Ascending aorta (tissue), 2 donors: ENCODE measurements at places on chromosomes 2 and 18. TPM values are rescaled to one million over a fixed set of nuclear protein-coding genes. Genes with fewer than 3 reads are reported as not detected.

DNA sequence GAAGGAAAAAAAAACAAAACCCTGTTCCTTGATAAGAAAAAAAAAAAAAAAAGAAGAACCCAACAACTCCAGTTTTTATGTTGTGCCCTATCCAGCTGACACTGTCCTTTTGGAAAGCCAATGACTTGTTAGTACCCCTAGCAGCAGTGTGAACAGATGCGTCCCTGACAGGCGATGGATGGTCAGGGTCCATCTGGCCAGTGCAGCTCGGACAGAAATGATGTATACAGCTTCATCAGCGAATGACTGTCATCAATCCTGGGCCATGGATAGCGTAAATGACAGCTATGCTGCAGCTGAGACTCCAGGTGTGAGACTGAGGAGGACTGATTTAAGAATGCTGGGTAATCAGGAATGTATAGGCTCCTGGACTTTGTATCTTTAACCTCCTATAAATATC is 318.8 kb upstream of the FIGN start:
- peaks cover 6% of the 10 kb centered on the region for H3K4me1 ChIP-seq
- H3K4me3 ChIP-seq, result no peak overlapping the region
- no peak overlapping the region for H3K27ac ChIP-seq
- DNase-seq, result no peak

GRCh38 chr18:50796495-50796894 is 23.3 kb downstream of the MRO start:
- no peak for DNase-seq
- no peaks in the 10 kb centered on the region for H3K36me3 ChIP-seq
- H3K27me3 ChIP-seq, result no peaks in the 10 kb centered on the region
- no peak overlapping the region for H3K27ac ChIP-seq
- no peak overlapping the region for H3K4me3 ChIP-seq

DNA sequence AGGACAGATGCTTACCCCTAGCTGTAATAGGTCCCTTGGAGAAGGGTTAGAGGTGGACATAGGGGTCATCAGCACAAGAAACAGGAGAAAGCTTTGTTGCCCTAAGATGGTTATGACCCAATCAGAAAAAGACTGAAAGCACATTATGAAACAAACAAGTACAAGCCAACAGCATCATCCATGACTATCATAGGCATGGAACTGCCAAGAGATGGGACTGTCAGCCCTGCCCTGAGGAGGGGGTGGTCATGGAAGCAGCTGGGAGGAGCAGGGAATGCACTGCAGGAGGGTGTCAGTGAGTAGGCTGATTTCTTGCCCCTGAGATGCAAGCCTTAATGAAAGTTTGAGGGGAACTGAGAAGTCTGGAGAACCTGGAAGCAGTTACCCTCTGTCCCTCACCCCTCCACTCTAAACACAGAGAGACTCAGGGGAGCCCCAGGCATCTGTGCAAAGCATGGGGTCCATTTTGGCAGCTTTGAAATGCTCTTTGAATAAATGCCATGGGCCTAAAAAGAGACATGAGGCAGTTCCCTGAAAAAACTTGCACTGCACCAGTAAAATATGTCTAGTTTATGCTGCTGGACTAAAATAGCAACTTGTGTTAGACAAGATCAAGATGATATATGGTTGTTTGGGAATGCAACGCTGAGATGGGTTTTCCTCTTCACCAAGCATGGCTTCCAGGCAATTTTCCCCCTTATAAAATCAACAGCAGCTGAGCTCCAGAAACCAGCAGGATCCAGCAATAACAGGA is 122.7 kb upstream of the ZFP36L2 start:
- peak overlapping the region; percentile 90 for H3K27ac ChIP-seq
- no peaks in the 10 kb centered on the region for H3K36me3 ChIP-seq
- no peaks in the 10 kb centered on the region for H3K27me3 ChIP-seq

DNA sequence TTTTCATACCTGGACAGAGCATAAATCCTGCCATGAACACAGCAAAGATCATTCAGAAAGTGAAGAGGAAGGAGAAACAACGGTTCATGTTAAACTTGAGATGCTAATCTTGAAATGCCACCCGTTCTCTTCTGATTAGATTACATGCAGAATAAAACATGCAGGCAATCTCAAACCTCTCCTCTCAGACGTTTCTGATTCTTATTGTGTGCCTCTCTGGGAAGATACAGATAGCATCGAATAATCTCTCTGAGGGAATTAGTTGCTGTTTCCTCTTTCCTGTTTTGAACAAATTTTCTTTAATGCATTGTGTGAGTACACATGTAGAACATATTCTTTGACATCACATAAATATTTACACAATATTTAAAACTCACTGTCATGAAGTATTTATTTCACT is 313.4 kb downstream of the PRKCE start:
- H3K36me3 ChIP-seq, result no peaks in the 10 kb centered on the region
- H3K4me3 ChIP-seq, result no peak overlapping the region
- DNase-seq, result no peak
- no peak overlapping the region for H3K27ac ChIP-seq

GRCh38 chr2:79757526-79757925 is 244.7 kb downstream of the CTNNA2 start:
- H3K4me3 ChIP-seq, result no peak overlapping the region
- no peak overlapping the region for H3K27ac ChIP-seq
- no peaks in the 10 kb centered on the region for H3K36me3 ChIP-seq
- H3K4me1 ChIP-seq, result no peaks in the 10 kb centered on the region

DNA sequence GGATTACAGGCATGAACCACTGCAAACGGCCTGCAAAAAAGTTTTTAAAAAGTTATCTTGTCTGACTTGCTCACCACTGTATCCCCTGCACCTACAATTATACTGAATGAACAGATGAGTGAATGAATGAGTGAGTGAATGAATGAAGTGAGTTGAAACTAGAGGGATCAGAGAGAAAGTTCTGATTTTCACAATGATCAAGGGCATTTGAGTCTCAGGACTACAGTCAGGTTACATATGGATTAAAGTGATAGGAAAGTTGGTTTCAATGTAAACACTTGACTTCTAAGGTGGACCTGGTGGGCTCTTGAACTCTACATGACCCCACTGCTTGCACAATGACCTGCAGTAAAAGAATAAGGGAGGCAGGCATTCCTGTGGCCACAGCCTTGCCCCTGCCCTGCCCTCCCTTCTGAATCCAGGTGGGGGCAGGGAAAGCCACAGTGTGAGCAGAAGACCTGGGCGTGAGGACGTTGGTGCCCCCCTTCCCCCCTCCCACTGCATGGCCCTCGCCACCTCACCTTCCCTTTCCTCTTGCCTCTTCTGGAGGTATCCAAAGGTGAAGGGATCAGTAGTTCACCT is 10.7 kb downstream of the C2orf80 start:
- no peak overlapping the region for H3K27ac ChIP-seq
- H3K27me3 ChIP-seq, result no peaks in the 10 kb centered on the region
- no peaks in the 10 kb centered on the region for H3K4me1 ChIP-seq

DNA sequence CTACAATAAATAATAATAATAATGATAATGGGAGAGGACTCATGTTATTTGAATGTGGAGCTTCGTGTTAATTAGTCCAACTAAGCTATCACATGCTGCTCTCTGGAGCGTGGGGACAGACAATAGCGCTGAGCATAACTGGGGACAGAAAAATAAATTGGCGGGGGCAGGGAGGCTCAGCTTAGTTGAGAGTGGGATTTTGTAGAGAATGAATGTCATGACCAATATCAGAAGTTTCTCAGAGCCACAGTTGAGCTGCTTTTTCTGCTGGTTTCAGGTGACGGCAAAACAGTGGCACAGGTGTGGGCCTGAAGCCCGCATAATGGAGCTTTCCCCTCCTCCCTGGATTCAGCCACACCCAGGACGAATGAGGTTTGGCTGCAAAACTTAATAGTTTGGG is 111.1 kb upstream of the CAB39 start:
- no peak overlapping the region for H3K27ac ChIP-seq
- no peak overlapping the region for H3K4me3 ChIP-seq
- no peaks in the 10 kb centered on the region for H3K4me1 ChIP-seq
- no peaks in the 10 kb centered on the region for H3K36me3 ChIP-seq
- DNase-seq, result no peak

Gene FER1L5
- not detected for total RNA-seq

Gene IL36RN
- total RNA-seq, result not detected

Gene MERTK
- total RNA-seq, result 11.1 TPM

Gene KCNG3
- not detected for total RNA-seq

- no peak overlapping the region for H3K4me3 ChIP-seq
- H3K27me3 ChIP-seq, result no peaks in the 10 kb centered on the region
- no peak for DNase-seq
- no peak overlapping the region for H3K27ac ChIP-seq
- H3K36me3 ChIP-seq, result no peaks in the 10 kb centered on the region
- H3K4me1 ChIP-seq, result no peaks in the 10 kb centered on the region
These were observed 20.1 kb upstream of the NEB start for GRCh38 chr2:151754253-151754897.

DNA sequence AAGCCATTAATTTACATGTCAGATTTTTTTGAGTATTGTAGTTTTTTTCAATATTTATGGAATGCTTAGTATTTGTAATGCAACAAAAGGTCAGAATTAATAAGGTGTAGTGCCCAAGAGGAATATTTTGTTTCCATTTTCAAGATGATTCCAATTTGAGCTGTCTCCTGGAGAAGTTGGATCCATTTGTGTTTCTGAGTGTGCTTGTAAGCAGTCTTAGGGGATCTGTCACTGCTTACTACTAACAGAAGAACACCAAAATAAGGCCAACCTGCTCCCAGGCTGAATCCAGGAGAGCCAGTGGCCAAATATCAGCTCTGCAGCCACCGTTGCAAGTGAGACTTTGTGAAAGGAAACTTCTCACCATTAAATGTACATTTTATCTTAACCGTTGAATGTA is 129.9 kb downstream of the AGAP1 start:
- no peaks in the 10 kb centered on the region for H3K27me3 ChIP-seq
- H3K27ac ChIP-seq, result no peak overlapping the region
- H3K36me3 ChIP-seq, result no peaks in the 10 kb centered on the region
- DNase-seq, result no peak
- no peak overlapping the region for H3K4me3 ChIP-seq
